ENCODE measurements at places on chromosomes 6 and 20. TPM values are rescaled to one million over a fixed set of nuclear protein-coding genes. Genes with fewer than 3 reads are reported as not detected.

NMBR gene
- total RNA-seq = not detected

MUC21 gene
- not detected for total RNA-seq

PI3 gene
- total RNA-seq = not detected

PERP gene
- 20.8 TPM for total RNA-seq

SMIM8 gene
- total RNA-seq = 3.6 TPM

Measured in smooth muscle cell of bladder (primary cell).